ENCODE measurements at places on chromosomes 7 and 10. TPM values are rescaled to one million over a fixed set of nuclear protein-coding genes. Genes with fewer than 3 reads are reported as not detected.

PAPSS2 gene
- total RNA-seq = 57.2 TPM

- H3K4me3 ChIP-seq = no peak overlapping the region
- no peaks in the 10 kb centered on the region for H3K36me3 ChIP-seq
- DNase-seq = no peak
- H3K4me1 ChIP-seq = no peaks in the 10 kb centered on the region
- no peaks in the 10 kb centered on the region for H3K27me3 ChIP-seq
- no peak overlapping the region for H3K27ac ChIP-seq
Measured at GRCh38 chr7:137818036-137818435, 28.7 kb downstream of the DGKI start.

GRCh38 chr7:151012031-151012692, 12.1 kb downstream of the ATG9B start:
- H3K36me3 ChIP-seq = no peaks in the 10 kb centered on the region
- no peak for DNase-seq
- H3K27ac ChIP-seq = no peak overlapping the region
- H3K4me3 ChIP-seq = no peak overlapping the region
- no peaks in the 10 kb centered on the region for H3K4me1 ChIP-seq
- no peaks in the 10 kb centered on the region for H3K27me3 ChIP-seq

DNA sequence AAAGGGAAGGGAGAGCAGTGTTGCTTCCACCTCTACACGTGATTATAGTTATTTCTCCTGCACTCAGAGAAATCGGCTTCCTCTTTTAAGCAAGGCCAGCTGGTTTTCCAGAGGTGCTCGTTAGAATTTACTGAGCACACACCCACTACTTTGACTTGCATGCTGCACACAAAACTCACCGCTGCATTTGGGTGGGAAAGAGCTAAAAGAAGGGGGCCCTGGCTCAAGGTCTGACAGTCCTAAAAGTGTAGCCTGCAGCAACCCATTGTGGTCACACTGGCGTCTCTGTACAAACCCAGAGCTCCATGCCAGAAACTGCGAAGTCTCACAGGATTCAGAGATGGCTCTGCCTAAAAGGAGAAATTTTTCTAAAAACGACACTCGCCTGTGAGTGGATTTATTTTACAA, 133.7 kb downstream of the SLC25A13 start:
- peak overlapping the region; percentile 16 for H3K4me3 ChIP-seq
- H3K27ac ChIP-seq = peak overlapping the region; percentile 18
- H3K36me3 ChIP-seq = peaks cover 3% of the 10 kb centered on the region
- H3K4me1 ChIP-seq = no peaks in the 10 kb centered on the region

RPEL1 gene
- total RNA-seq = not detected

DNA sequence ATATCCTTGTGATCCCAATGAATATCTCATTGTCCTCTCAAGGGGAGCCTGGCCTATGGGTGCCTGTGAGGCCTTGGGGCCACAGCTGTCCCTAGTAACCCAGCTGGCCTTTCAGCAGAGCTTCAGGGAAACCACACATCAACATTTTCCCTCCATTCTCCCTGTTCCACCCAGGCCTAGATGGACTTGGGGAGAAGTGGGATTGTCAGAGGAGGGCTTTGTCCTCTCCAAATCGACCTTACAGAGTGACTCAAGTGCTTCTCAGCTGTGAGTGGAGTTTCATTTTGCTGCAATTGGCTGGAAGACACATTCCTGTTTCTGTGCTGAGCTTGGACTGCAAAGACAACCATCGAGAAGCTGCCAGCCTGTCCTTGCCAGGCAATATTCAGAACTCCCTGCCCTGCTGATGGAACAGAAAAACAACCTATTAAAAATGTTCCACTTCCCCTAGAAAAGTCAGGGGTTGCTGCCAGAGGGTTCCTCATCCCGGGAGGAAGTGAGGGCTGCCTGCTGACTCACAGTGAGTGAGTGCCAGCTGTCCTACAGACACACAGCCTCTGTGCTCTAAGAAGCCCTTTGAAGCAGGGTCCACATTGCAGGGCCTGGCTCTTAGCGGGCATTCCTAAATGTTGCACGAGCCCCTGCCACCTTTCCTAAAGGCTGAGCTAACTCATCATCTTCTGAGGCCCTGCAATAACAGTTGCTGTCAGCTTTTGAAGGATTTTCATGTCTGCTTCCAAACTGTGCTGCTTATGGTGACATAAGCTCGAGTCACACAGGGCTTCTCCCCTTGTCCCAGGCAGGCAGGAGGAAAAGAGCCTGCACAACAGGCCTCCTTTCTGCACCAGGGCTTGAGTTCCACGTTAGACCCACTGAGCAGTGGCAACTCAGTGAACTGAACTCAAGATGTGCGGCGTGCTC, 20.5 kb downstream of the STRA8 start:
- peak overlapping the region; percentile 93 for H3K27ac ChIP-seq
- H3K4me3 ChIP-seq = no peak overlapping the region
- H3K36me3 ChIP-seq = no peaks in the 10 kb centered on the region
- H3K4me1 ChIP-seq = no peaks in the 10 kb centered on the region
- H3K27me3 ChIP-seq = no peaks in the 10 kb centered on the region
- peak; percentile 91 for DNase-seq

CYP26C1 gene
- total RNA-seq = 0.23 TPM

GRCh38 chr7:5320802-5321396, 38.2 kb downstream of the SLC29A4 start:
- H3K4me3 ChIP-seq = no peak overlapping the region
- peaks cover 7% of the 10 kb centered on the region for H3K36me3 ChIP-seq
- no peak for DNase-seq
- H3K4me1 ChIP-seq = no peaks in the 10 kb centered on the region
- H3K27me3 ChIP-seq = no peaks in the 10 kb centered on the region

GRCh38 chr7:111384065-111384891, 178.0 kb downstream of the IMMP2L start:
- H3K27me3 ChIP-seq = no peaks in the 10 kb centered on the region
- no peaks in the 10 kb centered on the region for H3K4me1 ChIP-seq
- no peak overlapping the region for H3K27ac ChIP-seq
- H3K4me3 ChIP-seq = no peak overlapping the region

- H3K36me3 ChIP-seq = no peaks in the 10 kb centered on the region
- H3K27me3 ChIP-seq = no peaks in the 10 kb centered on the region
- no peaks in the 10 kb centered on the region for H3K4me1 ChIP-seq
- no peak overlapping the region for H3K27ac ChIP-seq
Measured at GRCh38 chr7:151157645-151158329, 9.7 kb downstream of the GBX1 start.

DNA sequence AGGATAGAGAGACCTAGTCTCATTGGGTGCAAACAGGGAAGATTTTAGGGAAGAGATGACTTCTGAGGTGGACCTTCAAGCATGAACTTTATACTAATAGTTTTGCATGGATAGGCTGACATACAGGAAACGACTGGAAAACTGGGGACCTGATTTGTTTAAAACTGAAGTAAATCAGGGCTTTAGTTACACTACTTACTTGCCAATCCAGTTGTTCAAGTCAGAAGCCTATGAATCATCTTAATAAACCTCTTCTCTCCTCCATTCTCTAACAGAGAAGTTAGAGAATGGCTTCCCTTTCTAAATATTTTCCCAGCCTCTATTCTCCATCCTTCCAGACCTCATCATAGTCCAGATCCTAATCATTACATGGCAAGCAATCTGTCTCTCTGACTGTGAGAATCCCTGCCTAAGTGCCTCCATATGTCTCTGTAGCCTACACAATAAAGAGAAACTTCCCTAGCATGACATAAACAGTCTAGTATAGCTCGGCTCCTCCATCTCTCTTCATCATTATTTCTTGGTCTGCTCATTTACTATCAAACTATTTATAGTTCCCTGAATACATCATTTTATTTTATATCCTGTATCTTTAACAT, 55.8 kb downstream of the PRKG1 start:
- H3K36me3 ChIP-seq = no peaks in the 10 kb centered on the region
- H3K27ac ChIP-seq = no peak overlapping the region
- DNase-seq = no peak
- H3K4me3 ChIP-seq = no peak overlapping the region

CCZ1B gene
- 74.4 TPM for total RNA-seq

- H3K36me3 ChIP-seq = no peaks in the 10 kb centered on the region
- no peaks in the 10 kb centered on the region for H3K4me1 ChIP-seq
- no peaks in the 10 kb centered on the region for H3K27me3 ChIP-seq
- no peak for DNase-seq
- no peak overlapping the region for H3K4me3 ChIP-seq
Measured at GRCh38 chr7:88150033-88150432, 69.8 kb downstream of the SRI start.

INSYN2A gene
- total RNA-seq = not detected

GRCh38 chr10:112307358-112308124, 24.3 kb downstream of the TECTB start:
- H3K4me1 ChIP-seq = no peaks in the 10 kb centered on the region
- H3K27me3 ChIP-seq = no peaks in the 10 kb centered on the region
- no peak for DNase-seq
- no peaks in the 10 kb centered on the region for H3K36me3 ChIP-seq

- H3K27me3 ChIP-seq = no peaks in the 10 kb centered on the region
- H3K36me3 ChIP-seq = no peaks in the 10 kb centered on the region
- H3K27ac ChIP-seq = no peak overlapping the region
- DNase-seq = no peak
- H3K4me1 ChIP-seq = no peaks in the 10 kb centered on the region
Measured at GRCh38 chr7:77825131-77825530, 26.6 kb downstream of the PHTF2 start.

SPDYE2B gene
- total RNA-seq = not detected

RASSF4 gene
- total RNA-seq = 26.7 TPM

DNA sequence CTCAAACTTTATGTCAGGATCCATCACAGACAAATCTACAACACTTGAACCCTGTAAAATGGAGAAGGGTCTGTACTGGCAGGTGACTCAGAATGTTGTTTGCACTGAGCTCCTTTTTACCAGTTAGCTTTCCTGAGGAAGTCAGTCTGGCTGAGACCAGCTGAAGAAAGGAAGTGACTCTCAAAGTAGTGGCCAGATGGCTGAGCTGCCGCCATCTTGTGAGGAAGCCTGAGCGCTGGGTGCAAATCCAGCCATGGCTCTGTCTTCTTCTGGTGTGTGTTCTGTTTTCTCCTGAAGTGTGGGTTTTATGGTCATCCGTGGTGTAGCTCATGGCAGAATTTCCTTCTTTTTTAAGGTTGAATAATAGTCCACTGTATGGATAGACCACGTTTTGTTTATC, 25.5 kb upstream of the ECHDC3 start:
- H3K4me1 ChIP-seq = no peaks in the 10 kb centered on the region
- H3K27ac ChIP-seq = no peak overlapping the region
- no peak for DNase-seq
- H3K27me3 ChIP-seq = no peaks in the 10 kb centered on the region

CHAT gene
- not detected for total RNA-seq

- H3K27me3 ChIP-seq = no peaks in the 10 kb centered on the region
- no peak for DNase-seq
- no peak overlapping the region for H3K27ac ChIP-seq
- no peak overlapping the region for H3K4me3 ChIP-seq
- H3K4me1 ChIP-seq = no peaks in the 10 kb centered on the region
Measured at GRCh38 chr10:11913079-11913641, 90.0 kb downstream of the PROSER2 start.

KCNMA1 gene
- 163 TPM for total RNA-seq

DNA sequence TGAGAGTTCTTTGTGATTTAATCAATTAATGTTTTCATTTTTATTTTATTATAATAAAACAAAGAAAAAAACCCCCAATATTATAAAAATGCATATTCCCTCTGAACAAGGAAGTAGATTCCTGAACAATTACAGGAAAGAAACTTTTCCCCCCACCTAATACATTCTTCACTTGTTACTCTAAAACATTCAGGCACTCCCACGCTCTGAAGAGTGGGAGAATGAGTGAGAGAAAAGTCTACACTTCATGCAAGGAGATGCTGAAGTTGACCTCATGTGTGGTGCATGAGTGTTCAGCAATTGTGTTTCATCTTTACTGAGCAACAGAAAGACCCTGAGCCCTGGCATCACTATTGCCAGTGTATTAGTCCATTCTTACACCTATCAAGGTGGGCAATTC, 244.2 kb upstream of the IGFBP3 start:
- H3K27me3 ChIP-seq = no peaks in the 10 kb centered on the region
- H3K4me3 ChIP-seq = no peak overlapping the region
- no peaks in the 10 kb centered on the region for H3K36me3 ChIP-seq
- no peak for DNase-seq

PLPP4 gene
- not detected for total RNA-seq

DNA sequence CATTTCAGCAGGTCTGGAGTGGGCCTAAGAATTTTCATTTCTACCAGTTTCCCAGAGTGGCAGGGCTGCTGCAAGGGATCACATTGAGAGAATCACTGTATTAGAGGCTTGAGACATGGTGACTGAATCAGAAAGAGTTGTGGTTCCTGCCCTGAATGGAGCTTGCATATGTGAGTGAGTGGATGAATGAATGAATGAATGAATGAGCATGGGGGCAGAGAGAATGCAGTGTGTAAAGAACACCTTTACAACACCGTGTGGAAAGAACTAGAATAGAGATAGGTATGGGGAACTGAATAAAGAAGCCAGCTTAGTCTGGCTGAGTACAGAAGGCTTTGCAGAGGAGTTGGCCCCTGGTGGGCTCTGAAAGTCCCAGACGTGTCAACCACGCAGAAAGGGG, 142.8 kb upstream of the AGK start:
- H3K4me1 ChIP-seq = no peaks in the 10 kb centered on the region
- H3K4me3 ChIP-seq = no peak overlapping the region
- H3K27me3 ChIP-seq = no peaks in the 10 kb centered on the region
- no peaks in the 10 kb centered on the region for H3K36me3 ChIP-seq

GRCh38 chr7:92466682-92467081, 11.1 kb downstream of the ERVW-1 start:
- no peaks in the 10 kb centered on the region for H3K4me1 ChIP-seq
- no peak for DNase-seq
- H3K27ac ChIP-seq = no peak overlapping the region
- H3K4me3 ChIP-seq = no peak overlapping the region

DNA sequence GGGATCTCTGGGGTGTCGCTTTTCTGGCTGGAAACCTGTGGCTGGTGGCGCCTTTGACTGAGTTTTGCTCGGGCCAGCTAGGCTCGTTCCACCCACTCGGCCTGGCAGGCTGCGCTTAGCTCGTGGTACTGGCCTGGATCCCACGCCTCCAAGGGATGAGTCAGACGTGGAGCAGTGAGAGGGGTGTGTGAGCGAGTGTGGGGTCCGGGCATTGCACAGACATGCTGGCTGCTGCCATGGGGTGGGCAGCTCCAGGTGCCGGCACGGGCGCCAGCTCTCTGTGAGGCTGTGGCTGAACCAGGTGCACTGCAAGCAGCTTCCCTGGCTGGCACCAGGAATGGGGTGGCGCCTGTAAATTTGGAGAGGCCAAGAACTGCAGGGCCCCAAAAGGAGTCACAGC, 63.1 kb upstream of the CACNA2D1 start:
- H3K27me3 ChIP-seq = no peaks in the 10 kb centered on the region
- peak; percentile 81 for DNase-seq
- H3K27ac ChIP-seq = no peak overlapping the region
- no peaks in the 10 kb centered on the region for H3K4me1 ChIP-seq
- H3K36me3 ChIP-seq = no peaks in the 10 kb centered on the region

DNA sequence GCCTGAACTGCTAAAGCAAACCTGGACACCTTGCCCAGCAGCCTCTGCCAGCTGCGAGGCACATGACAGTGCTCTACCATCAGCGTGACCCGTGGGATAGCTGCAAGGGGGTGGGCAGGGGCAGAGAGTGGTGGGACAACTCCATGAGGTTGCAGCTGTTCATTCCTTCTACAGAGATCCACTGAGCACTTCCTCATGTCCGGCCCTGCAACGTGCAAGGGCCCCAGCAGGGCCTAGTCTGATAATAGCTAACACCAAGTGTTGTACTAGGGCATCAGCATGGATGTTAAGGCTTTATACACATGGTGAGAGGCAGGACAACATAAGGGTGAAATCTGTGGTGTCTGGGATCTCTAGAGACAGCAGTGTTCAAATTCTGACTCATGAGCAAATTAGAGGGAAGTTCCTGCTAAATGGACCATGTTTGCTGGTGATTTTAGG, 14.3 kb downstream of the NOD1 start:
- no peak overlapping the region for H3K4me3 ChIP-seq
- H3K36me3 ChIP-seq = no peaks in the 10 kb centered on the region
- DNase-seq = no peak
- H3K4me1 ChIP-seq = no peaks in the 10 kb centered on the region
- no peak overlapping the region for H3K27ac ChIP-seq

PLEKHS1 gene
- 0.29 TPM for total RNA-seq

Data from aorta (tissue), 5 donors.